ENCODE measurements at places on chromosomes 4 and X.

DNA sequence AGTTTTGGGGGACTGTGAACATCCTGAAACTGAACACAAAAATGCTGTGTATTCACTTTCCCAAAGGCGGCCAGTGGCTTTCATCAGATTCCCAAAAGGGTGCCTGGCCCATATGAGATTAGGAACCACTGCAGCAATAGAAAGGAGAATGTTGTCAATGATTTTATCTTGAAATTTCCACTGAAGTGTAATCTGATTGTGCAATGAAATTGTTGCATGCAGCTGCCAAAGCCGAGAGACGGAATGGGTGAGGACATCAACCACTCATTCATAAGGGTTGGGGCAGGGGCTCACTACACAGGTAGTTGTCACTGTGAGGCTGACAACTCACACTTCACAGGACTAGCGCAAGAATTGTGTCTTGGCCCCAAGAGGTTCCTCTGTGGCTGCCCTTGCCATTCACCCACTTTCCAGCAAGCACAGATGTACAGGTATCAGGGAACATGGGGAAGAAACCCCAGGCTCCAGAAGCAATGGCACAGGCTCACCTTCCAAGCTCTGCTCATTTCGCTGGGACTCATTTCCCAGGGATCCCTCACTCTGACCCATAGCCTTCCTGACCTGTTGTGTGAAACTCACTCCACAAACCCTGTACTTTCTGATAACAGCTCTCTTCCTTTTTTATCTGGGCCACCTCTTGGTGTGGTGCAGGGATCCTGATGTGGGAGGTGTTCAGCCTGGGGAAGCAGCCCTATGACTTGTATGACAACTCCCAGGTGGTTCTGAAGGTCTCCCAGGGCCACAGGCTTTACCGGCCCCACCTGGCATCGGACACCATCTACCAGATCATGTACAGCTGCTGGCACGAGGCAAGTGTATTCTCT, 48.8 kb downstream of the BMX start:
- DNase-seq, result no peak

GRCh38 chrX:43008356-43008755, 230.4 kb upstream of the PPP1R2C start:
- DNase-seq, result no peak

DNA sequence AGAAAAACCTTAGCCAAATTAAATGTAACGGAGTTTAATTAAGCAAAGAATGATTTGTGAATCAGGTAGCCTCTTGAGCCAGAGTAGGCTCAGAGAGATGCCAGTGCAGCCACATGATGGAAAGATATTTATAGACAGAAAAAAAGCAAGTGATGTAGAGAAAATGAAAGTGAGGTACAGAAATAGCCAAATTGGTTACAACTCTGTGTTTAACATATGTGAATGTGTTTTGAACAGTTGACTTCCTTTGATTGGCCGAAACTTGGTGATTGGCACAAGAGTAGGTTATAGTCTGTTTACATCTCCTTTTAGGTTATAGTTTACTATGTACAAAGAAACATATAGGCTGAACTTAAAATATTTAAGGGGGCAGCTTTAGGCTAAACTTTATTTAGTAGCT, 459.9 kb upstream of the BOD1L1 start:
- no peak for DNase-seq

- DNase-seq, result no peak
These were observed 228.8 kb downstream of the THOC2 start for GRCh38 chrX:123504047-123504446.

DNA sequence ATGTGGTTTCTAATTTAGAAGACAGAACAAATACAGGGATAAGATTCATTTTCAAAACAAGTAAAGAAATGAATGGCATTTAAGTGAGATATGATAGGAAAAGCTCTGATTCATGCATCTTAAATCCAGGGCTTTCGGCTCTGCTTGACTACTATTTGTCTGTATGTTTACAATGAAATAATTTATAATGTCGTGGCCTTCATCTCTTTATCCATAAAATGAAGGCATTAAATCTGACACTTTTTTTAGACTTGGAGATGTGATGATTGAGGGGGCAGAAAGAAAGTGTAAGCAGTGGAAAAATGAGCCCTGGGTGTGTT, 115.7 kb upstream of the KIT start:
- DNase-seq, result no peak
